ENCODE measurements at places on chromosomes 2 and 18. TPM values are rescaled to one million over a fixed set of nuclear protein-coding genes. Genes with fewer than 3 reads are reported as not detected.

The DARS1 gene
- 38.3 TPM for polyA plus RNA-seq

The PSMA8 gene
- 0.15 TPM for polyA plus RNA-seq

The MORN2 gene
- 14.9 TPM for polyA plus RNA-seq

- H3K27me3 ChIP-seq = no peaks in the 10 kb centered on the region
- no peak overlapping the region for H3K4me3 ChIP-seq
- DNase-seq = no peak
- H3K27ac ChIP-seq = no peak overlapping the region
These were observed 129.2 kb upstream of the CYP26B1 start for GRCh38 chr2:72276876-72277275.

GRCh38 chr18:23529604-23530003 lies 26.3 kb downstream of the RMC1 start:
- DNase-seq = no peak
- no peak overlapping the region for H3K4me3 ChIP-seq
- H3K27ac ChIP-seq = no peak overlapping the region
- H3K27me3 ChIP-seq = no peaks in the 10 kb centered on the region
- no peaks in the 10 kb centered on the region for H3K4me1 ChIP-seq

DNA sequence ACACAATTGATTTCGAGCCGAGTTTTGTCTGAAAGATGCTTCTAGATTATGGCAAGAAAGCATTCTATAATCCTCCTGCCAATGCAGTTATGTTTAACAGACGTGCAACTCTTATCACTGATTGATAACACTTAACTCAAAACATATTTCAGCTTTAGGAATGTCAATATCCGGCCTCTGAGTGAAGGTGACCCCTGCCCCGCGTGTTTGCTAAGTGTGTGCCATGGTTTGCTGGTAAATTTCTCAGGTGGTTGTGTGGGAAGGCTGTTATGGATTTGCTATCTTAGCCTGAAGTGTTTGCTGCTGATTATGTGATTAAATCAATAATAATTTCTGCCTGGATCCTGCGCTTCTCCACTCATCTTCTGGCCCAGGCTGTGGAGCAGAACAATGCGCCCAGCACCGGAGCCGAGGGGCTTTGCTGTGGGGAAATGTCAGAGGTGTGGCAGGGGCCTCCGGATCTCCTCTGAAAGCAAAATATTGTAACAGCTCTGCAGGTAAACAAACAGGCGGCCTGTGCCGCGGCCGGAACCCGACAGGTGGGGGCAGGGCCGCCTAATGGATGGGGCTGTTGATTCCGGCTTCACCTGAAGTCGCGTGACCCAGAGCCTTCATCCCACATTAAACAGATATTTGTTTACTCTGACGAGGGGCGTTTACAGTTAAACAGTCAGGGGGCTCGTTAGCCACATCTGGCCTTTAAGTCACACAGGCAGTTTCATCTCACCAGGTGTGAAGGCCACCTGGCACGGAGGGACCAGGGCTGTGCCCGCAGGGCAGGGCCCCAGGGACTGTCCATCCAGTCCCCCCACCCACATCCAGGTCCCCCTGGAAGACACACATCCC lies 210.7 kb upstream of the SALL3 start:
- no peaks in the 10 kb centered on the region for H3K36me3 ChIP-seq
- peak; percentile 33 for DNase-seq
- no peak overlapping the region for H3K27ac ChIP-seq
- no peaks in the 10 kb centered on the region for H3K4me1 ChIP-seq
- no peaks in the 10 kb centered on the region for H3K27me3 ChIP-seq
- H3K4me3 ChIP-seq = no peak overlapping the region

DNA sequence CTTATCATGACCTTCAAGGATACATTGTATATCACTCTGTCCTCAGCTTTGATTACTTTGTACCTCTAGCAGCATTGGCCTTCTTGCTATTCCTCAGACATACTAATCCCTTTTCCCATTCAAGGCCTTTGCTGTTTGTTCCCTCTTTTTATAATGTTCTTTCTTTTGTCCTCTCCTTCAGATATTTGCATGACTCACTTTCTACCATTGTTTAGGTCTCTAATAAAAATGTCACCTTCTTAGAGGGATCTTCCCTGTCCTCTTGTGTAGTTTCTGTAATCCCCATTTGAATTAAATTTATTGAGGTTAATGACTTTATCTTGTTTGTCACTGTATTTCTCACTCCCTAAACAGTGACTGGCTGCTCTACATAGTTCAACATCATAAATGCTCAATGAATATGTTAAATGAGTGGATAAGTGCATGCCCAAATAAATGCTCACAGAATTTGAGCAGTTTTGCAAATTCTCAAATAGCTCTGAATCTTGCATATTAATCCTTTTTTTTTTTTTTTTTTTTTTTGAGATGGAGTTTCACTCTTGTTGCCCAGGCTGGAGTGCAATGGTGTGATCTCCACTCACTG lies 135.9 kb downstream of the AGPS start:
- DNase-seq = no peak
- no peaks in the 10 kb centered on the region for H3K27me3 ChIP-seq
- no peak overlapping the region for H3K27ac ChIP-seq
- H3K4me1 ChIP-seq = no peaks in the 10 kb centered on the region

GRCh38 chr2:56449002-56449431 lies 265.2 kb downstream of the CCDC85A start:
- no peak overlapping the region for H3K4me3 ChIP-seq
- no peaks in the 10 kb centered on the region for H3K4me1 ChIP-seq
- no peaks in the 10 kb centered on the region for H3K36me3 ChIP-seq
- H3K27ac ChIP-seq = no peak overlapping the region
- no peaks in the 10 kb centered on the region for H3K27me3 ChIP-seq

GRCh38 chr2:235537186-235537585 lies 43.3 kb downstream of the AGAP1 start:
- no peak for DNase-seq
- no peaks in the 10 kb centered on the region for H3K27me3 ChIP-seq
- no peak overlapping the region for H3K27ac ChIP-seq
- H3K4me1 ChIP-seq = peaks cover 8% of the 10 kb centered on the region

DNA sequence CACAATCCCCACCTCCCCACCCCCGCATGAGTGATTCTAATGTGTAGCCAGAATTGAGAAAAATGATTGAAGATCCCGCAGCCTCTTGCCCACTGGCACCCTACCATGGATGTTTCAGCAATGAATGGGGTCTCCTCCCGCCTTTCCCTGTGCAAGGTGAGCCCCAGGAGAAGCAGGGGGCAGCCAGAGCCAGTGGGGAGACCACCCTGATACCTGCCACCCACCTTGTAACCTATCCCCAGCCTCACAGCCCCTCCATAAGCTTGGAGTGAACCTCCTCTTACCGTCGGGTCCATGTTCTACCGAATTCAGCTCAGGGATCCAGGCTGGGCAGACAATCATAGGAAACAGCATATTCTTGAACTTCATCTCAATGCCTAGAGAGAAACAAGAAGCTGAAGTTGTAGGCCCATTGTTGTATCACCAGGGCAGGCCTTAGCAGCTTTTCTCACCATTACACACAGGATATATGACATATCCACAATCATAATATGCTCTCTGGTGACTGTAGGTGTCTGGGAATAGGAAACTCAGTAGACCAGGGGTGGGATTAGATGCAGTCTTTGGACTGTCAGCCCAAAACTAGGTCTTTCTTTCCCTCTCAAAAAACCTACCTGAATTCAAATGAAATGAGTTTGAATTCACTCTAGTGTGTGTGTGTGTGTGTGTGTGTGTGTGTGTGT lies 30.9 kb downstream of the XDH start:
- H3K4me3 ChIP-seq = no peak overlapping the region
- no peak for DNase-seq
- peaks cover 75% of the 10 kb centered on the region for H3K36me3 ChIP-seq
- H3K27ac ChIP-seq = no peak overlapping the region

DNA sequence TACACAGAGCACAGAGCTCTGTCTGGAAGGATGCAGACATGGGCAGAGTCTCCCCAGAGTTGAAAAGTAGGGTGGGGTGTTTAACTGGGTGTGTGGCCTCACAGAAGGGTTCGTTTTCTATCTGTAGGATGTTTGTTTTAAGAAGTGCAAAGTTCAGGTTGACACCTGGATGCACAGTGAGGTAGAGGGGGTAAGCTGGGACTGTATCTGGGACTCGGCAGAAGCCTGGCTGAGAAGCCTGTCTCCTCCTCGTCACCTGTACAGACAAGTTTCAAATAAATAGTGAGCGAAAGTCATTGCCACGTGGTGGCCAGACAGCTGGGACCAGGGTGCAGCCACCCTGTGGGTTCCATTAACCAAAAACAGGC lies 145.9 kb downstream of the KLHL29 start:
- H3K4me3 ChIP-seq = no peak overlapping the region
- no peaks in the 10 kb centered on the region for H3K36me3 ChIP-seq
- no peaks in the 10 kb centered on the region for H3K27me3 ChIP-seq
- peak; percentile 30 for DNase-seq
- H3K4me1 ChIP-seq = no peaks in the 10 kb centered on the region
- H3K27ac ChIP-seq = no peak overlapping the region

DNA sequence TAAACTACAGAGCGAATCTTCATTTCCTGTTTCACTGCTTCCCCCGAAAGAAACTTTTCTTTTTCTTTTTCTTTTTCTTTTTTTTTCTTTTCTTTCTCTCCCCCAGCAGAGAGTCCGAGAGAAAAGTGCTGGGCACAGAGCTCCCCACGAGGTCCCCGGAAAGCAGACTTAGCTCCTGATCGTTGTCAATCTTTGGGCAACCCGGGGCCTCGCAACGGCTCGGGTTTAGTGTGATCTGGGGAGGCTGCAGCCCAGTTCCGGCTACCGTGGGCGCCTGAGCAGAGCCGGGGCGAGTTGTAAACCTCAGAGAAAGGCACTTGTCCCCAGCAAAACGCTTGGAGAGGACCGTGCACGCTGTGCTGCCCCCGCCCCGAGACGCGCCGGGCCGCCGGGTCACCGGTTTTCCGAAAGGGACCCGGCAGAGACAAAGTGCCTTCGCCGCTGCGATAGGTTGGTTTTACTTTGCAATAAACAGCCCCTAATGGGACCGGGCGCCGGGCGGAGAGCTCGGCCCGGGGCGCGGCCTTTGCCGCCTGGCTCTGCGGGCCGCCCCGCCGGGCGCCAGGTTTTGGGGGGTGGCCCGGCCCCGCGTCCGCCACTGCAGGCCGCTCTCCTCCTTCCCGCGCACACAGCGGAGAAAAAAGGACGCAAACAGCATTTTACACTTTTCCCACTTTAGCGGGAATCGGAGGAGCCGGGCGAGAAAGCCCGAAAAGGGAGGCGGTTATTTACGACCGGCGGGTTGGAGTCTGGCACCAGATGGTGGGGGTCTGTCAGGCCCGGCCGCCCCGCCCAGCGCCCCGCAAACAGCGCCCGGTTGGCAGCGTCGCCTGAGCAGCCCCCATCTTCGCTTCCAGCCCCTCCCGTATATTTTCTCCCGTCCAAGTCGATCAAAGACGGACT lies 136.0 kb downstream of the INSIG2 start:
- H3K4me3 ChIP-seq = peak overlapping the region; percentile 38
- H3K4me1 ChIP-seq = no peaks in the 10 kb centered on the region
- H3K27ac ChIP-seq = no peak overlapping the region
- H3K36me3 ChIP-seq = no peaks in the 10 kb centered on the region

- no peak overlapping the region for H3K27ac ChIP-seq
- no peaks in the 10 kb centered on the region for H3K4me1 ChIP-seq
- H3K27me3 ChIP-seq = no peaks in the 10 kb centered on the region
- no peaks in the 10 kb centered on the region for H3K36me3 ChIP-seq
- no peak for DNase-seq
- H3K4me3 ChIP-seq = no peak overlapping the region
These were observed 409.9 kb downstream of the LPIN1 start for GRCh38 chr2:12156349-12156748.

DNA sequence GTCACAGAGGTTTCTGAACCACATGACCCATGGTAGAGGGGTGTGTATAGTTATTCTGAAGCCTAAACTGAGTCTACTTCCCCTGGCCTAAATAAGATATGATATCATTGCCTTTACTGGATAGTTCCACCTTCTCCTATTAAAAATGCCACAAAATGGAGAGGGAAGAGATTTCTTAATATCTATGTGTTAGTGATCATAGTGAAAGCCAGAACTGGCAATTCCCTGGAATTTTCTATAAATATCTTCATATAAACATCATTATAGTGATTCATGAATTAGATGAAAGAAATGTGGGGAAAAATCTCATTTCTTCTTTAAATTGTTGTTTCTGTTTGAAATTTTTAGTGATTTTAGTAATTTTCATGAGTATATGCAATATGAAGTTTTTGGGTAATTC lies 45.8 kb downstream of the TSHZ1 start:
- H3K4me1 ChIP-seq = peaks cover 17% of the 10 kb centered on the region
- no peak for DNase-seq
- H3K36me3 ChIP-seq = peaks cover 15% of the 10 kb centered on the region

GRCh38 chr2:124887466-124887865 lies 862.4 kb downstream of the CNTNAP5 start:
- no peaks in the 10 kb centered on the region for H3K27me3 ChIP-seq
- no peaks in the 10 kb centered on the region for H3K4me1 ChIP-seq
- H3K36me3 ChIP-seq = no peaks in the 10 kb centered on the region
- no peak overlapping the region for H3K4me3 ChIP-seq
- H3K27ac ChIP-seq = no peak overlapping the region
- no peak for DNase-seq

DNA sequence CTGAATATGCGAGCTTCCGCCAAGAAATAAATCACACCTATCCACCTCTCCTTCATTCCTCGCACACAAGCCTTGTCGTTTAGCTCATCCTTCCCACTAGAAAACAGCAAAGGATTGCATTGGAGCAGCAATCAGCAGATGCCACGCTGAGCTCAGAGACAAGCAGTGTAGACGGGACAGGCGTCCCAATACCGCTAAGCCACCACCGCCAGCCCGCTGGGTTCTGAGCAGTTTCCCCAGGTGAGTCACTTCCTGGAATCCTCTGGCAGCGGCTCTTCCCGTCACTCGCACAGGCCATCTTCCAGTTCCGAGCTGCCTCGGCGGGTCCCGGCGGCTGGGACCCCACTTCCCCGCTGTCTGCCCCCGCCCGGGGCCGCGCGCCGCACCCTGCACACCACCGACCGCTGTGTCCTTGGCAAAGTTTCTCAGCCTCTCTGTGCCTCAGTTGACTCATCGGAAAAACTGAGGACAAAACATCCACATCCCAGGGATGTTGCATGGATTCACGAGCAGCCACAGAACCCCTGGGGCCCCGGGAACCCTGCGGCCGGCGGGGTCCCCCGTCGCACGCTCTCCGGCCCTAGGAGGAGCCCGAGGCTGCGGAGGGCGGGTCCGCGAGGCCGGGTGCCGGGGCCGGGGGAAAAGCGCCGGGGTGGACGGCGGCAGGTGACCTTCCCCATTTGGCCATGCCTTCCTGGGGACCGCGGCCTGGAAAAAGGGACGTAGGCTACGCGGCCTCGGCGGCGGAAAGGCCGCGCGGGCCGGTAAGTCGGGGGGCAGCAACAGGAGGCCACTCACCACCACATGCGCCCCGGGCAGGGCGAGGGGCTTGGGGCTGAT lies 573 bp downstream of the KDSR start:
- no peaks in the 10 kb centered on the region for H3K27me3 ChIP-seq
- no peaks in the 10 kb centered on the region for H3K4me1 ChIP-seq
- peaks cover 4% of the 10 kb centered on the region for H3K36me3 ChIP-seq
- H3K27ac ChIP-seq = peak overlapping the region; percentile 91

GRCh38 chr2:7201851-7202250 lies 284.6 kb downstream of the RNF144A start:
- H3K4me1 ChIP-seq = no peaks in the 10 kb centered on the region
- H3K36me3 ChIP-seq = no peaks in the 10 kb centered on the region
- no peak overlapping the region for H3K4me3 ChIP-seq
- DNase-seq = no peak
- H3K27me3 ChIP-seq = no peaks in the 10 kb centered on the region
- no peak overlapping the region for H3K27ac ChIP-seq
